Activated CD4-positive, alpha-beta T cell treated with anti-CD3 and anti-CD28 coated beads for 36 hours (primary cell): ENCODE measurements at places on chromosomes 2 and 18. TPM values are rescaled to one million over a fixed set of nuclear protein-coding genes. Genes with fewer than 3 reads are reported as not detected.

GAL3ST2 gene
- 0.94 TPM for total RNA-seq

TRIM43 gene
- total RNA-seq = not detected

CD8B2 gene
- total RNA-seq = 0.11 TPM

CHRNG gene
- total RNA-seq = not detected

GKN1 gene
- total RNA-seq = not detected

CEBPZOS gene
- total RNA-seq = 46.6 TPM

DOCK10 gene
- total RNA-seq = 196 TPM

GREB1L gene
- total RNA-seq = not detected

SIGLEC15 gene
- total RNA-seq = not detected

RNF144A gene
- total RNA-seq = 38.6 TPM

SOWAHC gene
- 0.63 TPM for total RNA-seq

FKBP1B gene
- total RNA-seq = 1.7 TPM

TSPYL6 gene
- total RNA-seq = not detected

MPHOSPH10 gene
- total RNA-seq = 61.9 TPM

ASPRV1 gene
- 0.32 TPM for total RNA-seq

DSC3 gene
- total RNA-seq = 0.02 TPM

SPHKAP gene
- total RNA-seq = not detected

STARD7 gene
- total RNA-seq = 151 TPM

NCKAP5 gene
- not detected for total RNA-seq

RFTN2 gene
- not detected for total RNA-seq

SLC4A3 gene
- total RNA-seq = 0.05 TPM

PROM2 gene
- total RNA-seq = 0.23 TPM
